ENCODE measurements at places on chromosomes 12 and 14.

DNA sequence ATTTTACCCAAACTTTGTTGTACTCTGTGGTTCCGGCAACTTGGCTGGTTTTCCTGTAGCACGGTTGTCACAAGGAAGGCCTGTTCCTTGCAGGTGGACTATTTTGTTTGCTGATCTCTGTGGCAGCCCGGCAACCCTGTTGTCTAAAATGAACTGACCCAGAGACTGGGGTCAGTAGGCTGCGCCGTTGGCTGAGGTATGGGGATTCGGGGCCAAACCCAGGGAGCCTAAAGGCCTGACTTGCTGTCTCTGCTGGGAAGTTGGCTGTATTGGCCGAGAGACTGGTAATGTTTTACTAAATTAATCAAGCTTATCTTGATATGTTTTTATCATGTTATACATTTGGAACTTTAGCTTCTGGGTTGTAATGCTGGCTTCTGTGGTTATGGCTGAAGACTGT, 13.8 kb downstream of the SMIM41 start:
- no peak for DNase-seq

- DNase-seq = no peak
Observed at GRCh38 chr12:131415781-131416180, 295.1 kb upstream of the SFSWAP start.

- DNase-seq = no peak
Observed at GRCh38 chr14:95184413-95184790, 27.1 kb upstream of the DICER1 start.

DNA sequence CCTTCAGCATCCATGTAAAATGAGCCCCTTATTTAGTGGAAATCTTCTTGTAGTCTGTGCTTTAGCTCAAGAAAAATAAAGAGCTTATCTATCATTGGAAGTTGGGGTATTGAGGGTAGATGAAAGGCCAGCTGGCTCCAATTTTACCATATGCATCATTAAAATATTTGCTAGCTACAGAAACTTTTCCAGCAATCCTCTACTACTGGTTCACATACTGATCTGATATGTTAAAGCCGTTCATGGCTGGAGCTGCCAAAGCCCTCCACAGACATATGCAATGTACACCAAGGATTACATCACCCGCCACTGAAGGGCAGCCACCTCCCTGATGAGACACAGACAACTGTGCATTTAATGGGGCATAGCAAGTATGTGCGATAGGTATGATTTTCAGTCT, 1205.3 kb downstream of the GALC start:
- no peak for DNase-seq

- DNase-seq = no peak
Observed at GRCh38 chr14:94042433-94043091, 16.4 kb downstream of the OTUB2 start.

DNA sequence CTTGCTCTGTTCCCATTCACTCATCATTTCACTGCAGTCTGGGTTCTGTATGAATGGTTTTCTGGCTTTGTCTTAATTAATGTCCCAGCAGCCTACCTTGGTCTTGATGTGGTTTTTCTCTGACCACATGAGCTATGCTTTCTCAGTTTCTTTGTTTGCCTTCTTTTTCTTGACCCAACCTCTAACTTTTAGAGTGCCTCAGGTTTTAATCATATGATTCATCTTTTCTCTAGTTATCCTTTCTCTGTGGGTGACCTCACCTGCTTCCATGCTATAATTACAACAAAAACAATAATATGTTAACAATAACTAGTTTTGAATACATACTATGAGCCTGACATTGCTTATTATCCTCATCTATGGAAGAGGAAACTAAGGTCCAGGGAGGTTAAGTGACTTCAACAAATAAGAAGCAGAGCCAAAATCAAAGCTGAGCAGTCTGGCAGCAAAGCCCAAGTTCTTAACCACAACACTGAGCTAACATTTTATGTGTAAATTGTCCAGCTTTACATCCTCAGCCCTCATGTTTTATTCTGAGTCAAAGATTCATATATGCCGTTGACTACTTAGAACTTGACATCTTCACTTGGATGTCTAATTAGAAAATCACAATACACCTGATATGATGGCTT, 4.7 kb upstream of the EPYC start:
- DNase-seq = no peak

- no peak for DNase-seq
Observed at GRCh38 chr14:103480595-103480994, 42.0 kb downstream of the CKB start.

DNA sequence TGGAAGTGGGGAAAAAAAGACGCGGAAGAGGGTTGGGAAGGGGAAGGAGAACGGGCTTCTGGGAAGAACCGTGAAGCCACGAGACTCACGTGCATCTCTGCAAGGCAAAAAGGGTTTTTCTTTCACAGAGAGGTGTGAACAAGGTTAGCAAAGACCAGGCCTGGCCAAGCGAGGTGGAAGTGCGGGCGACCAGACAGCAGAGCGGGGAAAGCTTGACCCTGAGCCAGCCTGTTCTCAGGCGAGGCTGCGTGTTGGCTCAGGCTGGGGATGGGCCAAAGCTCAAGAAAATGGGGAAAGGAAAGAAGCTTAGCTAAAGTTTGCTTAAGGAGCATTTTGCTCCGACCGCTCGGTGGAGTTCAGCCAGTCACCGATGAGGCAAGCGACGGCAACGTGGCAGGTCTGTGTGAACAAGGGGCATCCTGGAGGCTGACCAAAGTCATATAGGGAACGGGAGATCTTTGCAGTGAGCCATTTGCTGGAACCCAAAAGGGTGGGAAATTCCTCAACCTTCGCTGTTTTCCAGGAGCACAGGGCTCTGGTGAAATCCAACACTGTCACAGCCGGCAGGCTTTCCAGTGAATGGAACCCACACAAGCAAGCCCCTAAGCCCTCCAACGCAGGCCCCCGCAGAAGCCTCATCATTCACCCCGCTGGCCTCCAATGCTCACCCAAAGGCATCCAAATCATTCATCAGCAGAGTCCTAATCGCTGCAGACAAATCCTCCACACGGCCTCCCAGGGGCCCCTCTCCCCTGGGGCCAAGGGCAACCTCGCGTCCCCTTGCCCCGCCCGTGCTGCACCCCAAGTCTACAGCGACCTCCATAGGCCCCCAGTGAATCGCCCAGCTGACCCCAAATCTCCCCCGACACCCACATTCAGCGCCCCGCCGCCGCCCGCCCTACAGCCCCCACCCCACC, 754 bp downstream of the ZNF605 start:
- no peak for DNase-seq

- no peak for DNase-seq
Observed at GRCh38 chr14:32104308-32104707, 27.2 kb downstream of the ARHGAP5 start.

GRCh38 chr12:4025181-4026019, 152.2 kb upstream of the PARP11 start:
- DNase-seq = no peak

- DNase-seq = no peak
Observed at GRCh38 chr14:56159066-56159465, 40.9 kb downstream of the PELI2 start.

DNA sequence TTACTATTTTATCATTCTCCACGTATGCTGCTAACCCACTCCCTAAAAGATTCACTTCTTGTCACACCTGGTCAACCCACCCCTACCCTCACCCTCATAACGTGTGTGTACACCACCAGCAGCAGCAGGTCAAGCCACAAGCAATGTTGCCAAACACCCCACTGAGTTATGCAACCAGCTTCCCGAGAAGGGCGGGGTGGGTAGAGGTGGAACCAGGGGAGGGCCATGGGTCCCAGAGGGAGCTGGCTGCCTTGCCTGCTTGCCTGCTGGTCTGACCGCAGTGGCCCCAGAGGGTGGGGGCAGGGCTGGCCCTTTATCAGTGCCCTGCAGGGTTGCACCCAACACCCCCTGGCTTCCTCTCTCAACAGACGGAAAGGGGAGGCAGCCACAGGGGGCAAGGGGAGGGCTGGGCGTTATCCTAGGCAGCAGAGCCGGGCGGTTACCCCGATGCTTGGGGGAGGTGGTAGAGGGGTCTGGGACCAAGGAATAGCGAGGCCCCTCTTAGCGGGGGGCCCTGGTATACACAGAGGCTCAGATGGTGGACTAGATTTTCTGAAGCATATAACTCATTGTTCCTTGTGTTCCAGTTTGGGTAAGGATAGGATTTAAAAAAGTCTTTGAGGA, 3.5 kb upstream of the NFE2 start:
- DNase-seq = no peak

GRCh38 chr14:34872822-34873588, 2.2 kb downstream of the BAZ1A start:
- DNase-seq = no peak

DNA sequence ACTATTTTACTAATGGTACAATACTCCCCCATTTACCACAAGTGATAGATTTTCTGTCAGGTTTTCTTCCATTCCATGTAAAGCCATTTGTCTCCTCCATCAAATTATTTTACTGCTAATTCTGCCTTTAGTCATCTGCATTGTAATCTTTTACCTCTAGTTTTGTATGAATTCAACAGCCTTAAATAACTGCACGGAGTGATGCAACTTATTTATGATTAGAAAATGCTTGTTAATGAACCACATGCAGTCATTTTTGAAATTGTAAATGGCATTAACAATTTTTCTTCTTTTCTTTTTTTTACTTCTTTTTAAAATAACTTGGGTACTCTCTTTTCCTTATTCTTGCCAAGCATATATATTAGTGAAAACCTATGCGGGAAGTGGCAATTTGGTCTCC, 71.5 kb downstream of the RESF1 start:
- no peak for DNase-seq

DNA sequence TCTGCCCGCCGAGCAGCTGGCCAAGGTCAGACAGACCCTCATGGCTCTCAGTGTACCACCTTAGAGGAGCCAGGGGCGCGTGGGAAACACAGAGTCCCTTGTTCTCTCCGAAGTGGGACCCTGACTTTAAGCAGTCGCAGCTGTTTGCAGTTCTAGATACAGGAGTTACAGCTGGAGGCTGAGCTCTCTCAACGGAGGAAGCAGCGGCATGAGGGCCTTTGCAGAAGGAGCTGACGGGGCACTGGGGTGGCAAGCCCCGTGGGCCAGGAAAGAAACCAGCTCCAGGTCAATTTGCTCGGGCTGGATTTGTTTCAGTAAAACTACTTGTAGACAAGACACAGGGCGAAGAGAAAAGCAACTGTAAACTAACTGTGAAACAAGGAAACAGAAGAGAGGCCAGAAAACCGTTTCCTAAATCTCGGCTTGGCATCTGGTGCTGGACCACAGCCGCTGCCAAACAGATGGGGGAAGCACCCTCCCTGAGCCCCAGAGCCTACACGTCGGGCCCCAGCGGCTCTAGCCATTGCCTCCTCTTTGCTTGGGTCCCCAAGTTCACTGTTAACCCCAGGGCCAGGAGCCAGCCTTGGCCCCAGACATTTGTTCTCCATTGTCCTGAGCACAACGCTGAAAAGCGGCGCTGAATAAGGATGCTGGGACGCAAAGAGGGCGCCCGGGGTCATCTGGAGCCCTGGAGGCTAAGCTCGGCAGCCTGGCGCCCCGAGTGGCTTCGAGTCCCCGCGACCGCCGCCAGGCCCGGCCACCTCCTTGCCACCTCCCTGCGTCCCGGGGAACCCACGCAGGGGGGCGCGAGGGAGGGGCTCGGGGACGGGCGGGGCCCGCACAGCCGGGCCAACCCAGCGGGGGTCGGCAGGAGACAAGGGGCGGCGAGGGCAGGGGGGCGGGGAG, 914 bp upstream of the PACS2 start:
- DNase-seq = no peak

DNA sequence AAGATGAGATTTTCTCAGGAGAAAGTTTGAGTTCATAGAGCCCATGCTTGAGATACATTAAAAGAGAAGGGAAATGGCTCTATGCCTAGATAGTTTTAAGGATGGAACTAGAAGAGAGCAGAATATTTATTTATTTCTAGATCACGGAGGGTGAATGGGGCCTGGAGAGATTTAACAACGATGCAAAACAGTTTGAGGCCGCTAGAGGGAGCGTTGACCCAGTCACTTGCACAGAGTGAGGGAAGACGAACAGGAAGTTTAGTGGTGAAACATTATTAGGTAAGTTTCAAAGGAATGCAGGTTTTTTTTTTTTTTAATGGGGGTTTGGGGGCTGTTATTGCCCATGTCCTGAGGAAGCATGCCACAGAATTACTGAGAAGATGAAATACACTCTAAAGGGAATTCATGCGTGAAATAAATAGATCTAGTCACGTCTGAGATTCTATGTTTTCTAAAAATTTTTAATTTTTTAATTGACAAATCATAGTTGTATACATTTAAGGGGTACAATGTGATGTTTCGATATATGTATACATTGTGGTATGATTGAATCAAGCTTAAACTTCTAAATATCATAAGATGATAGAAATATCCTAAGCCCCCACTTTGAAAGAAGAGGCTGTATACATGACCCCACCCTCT, 14.8 kb upstream of the PPP1R1A start:
- DNase-seq = peak; percentile 16

DNA sequence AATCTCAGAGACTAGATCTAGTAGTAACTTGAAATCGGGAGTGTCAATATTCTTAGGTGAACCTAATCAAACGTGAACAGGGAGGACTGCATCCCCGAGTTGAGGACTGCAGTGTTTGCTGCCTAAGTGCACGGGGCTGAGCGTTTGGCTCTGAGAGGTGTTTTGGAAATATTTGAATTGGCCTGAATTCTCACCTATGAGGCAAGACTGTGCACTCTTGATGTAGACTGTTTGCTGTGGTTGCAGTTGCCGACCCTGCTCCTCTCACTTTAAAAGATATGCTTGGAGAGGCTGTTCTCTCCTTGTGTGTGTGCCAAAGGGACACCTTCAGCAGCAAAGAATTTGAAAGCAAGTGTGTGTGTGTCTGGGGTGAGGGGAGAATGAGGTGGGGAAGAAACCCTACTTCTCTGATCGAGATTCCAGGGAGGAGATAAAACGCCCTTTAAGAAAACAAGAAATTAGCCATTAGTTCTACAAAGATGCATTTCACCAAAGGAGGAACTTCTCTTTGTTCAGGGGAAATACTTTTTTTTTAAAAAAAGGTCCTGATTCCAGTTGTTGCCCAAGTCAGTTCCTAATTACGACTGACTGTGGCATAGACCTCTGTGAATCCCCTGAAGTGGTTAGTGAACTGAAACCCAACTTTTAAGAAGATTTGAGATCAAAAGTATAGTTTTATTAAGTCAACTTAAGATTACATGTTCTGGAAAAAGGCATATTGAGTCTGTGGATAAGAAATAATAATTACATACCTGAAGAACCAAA, 106.6 kb downstream of the DYRK2 start:
- no peak for DNase-seq

GRCh38 chr12:124752437-124753227, 111.0 kb downstream of the SCARB1 start:
- DNase-seq = no peak

DNA sequence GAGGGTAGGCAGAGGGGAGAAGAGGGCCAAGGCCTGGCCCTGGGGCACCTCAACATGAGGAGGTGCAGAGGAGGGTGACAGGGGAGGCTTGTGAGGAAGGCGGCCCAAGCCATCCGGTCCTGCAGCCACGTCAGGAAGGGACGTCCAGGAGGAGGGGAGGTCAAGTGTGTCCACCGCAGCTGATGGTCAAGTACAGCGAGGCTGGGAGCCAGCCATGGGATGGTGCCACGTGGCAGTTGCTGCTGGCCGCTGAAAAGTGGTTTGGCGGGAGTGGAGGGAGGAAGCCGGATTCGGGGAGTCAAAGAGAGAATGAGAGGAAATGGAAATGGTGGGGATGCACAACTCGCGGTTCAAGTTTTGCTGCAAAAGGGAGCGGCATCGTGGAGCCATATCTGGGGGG, 41.2 kb downstream of the PRIMA1 start:
- DNase-seq = no peak

GRCh38 chr12:86006727-86007126, 132.6 kb downstream of the NTS start:
- no peak for DNase-seq

GRCh38 chr14:58245562-58245961, 919 bp downstream of the PSMA3 start:
- DNase-seq = no peak

- no peak for DNase-seq
Observed at GRCh38 chr12:47967461-47968321, 4.3 kb downstream of the TMEM106C start.

Measured in activated CD8-positive, alpha-beta memory T cell treated with anti-CD3 and anti-CD28 coated beads for 4 hours (primary cell).